Stimulated activated CD4-positive, alpha-beta T cell treated with anti-CD3 and anti-CD28 coated beads, Interleukin-1b, Interleukin-23, amount 100 ng/mL, for 1 hour (primary cell): ENCODE measurements at places on chromosomes 5 and 9.

DNA sequence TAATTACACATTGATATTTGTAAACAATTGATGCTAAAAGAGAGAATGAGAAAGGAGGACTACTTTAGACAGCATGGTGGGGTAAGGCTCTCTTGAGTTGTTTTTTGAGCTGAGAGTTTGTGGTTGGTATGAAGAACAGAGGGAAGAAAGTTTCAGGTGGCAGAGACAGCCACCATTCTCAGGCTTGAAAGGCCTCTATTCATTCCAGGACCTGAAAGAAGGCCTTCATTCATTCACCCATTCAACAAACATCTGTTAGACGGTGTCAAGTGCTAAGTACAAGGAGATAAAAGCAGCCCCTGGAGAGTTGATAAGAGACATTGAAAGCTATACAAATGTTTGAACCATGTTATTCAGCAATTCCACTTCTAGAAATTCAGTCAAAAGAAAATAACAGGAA, 21.7 kb upstream of the ADAM19 start:
- no peak for DNase-seq

- DNase-seq: no peak
Measured at GRCh38 chr9:26399556-26399955, 493.0 kb downstream of the CAAP1 start.

DNA sequence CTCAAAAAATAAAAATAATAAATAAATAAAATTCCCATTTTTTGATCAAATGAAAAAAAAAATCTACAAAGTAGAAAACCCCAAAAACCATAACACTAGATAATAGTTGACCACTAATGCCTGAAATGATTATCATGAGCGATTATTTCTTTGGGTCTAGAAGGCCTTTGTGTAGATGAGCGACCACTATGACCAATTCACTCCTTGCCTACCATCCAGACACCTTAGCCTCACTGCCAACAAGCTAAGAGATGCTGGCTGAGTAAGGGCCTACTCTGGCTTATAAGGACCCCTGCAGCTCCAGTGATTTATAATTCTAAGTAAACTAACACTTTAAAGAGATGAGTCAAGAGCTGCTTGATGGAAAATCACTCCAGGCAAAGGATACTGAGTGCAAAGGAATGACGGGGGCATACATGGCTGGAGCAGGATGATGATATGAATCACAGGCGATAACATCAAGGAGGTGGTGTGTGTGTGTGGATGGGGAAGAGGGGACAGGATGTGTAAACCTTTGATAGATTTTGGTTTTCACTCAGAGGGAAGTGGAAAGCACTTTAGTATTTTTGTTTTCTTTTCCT, 4.8 kb upstream of the F2RL1 start:
- no peak for DNase-seq

DNA sequence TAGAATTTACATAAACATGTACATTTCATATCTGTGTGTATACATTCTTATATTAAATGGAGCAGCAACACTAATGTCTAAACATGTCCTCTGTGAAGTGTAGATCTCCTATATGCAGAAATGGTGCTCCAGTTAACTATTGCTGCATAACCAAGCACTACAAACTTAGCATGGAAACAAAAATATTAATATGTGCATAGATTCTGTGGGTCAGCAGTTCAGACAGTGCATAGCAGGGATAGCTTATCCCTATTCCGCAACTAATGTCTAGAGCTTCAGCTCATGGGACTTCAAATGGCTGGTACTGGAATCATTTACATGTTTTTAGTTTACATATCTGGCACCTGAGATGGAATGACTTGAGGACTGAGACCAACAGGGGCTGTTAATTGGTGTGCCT, 652.1 kb downstream of the TLE4 start:
- DNase-seq: no peak
